Uterus (tissue), 4 donors: ENCODE measurements at places on chromosomes 6 and 20. TPM values are rescaled to one million over a fixed set of nuclear protein-coding genes. Genes with fewer than 3 reads are reported as not detected.

The SYTL3 gene
- 12.4 TPM for total RNA-seq

- no peaks in the 10 kb centered on the region for H3K36me3 ChIP-seq
These were observed 23.6 kb downstream of the FOXQ1 start for GRCh38 chr6:1335367-1336037.

GRCh38 chr20:53763707-53764414 is 170.2 kb upstream of the ZNF217 start:
- DNase-seq, result no peak
- no peaks in the 10 kb centered on the region for H3K27me3 ChIP-seq
- no peaks in the 10 kb centered on the region for H3K4me1 ChIP-seq
- no peak overlapping the region for H3K27ac ChIP-seq

The ASIP gene
- total RNA-seq, result not detected

The FIG4 gene
- total RNA-seq, result 4.1 TPM

DNA sequence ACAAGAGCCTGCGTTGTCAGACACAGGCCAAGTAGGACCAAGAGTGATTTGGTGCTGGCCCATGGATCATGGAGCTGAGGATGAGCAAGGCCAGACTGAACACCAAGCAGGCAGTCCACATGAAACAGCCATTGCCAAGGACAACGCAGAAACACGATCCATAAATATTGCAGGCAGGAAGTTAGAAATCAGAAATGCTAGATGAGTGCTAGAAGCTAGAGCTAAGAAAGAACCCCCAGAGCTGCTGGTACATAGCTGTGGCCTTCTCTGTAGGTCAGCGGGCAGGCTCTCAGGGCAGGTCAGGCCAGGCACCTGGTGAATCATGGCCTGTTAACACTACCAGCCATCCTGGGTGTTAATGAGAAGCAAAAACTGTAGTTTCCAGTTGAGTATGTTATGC is 119.7 kb downstream of the ALDH8A1 start:
- H3K36me3 ChIP-seq, result no peaks in the 10 kb centered on the region
- H3K27ac ChIP-seq, result no peak overlapping the region
- H3K27me3 ChIP-seq, result no peaks in the 10 kb centered on the region

- no peaks in the 10 kb centered on the region for H3K36me3 ChIP-seq
- H3K27ac ChIP-seq, result peak overlapping the region; percentile 93
- no peak for DNase-seq
- no peaks in the 10 kb centered on the region for H3K27me3 ChIP-seq
- H3K4me1 ChIP-seq, result no peaks in the 10 kb centered on the region
These were observed 687 bp downstream of the SLC35A1 start for GRCh38 chr6:87473419-87473903.

DNA sequence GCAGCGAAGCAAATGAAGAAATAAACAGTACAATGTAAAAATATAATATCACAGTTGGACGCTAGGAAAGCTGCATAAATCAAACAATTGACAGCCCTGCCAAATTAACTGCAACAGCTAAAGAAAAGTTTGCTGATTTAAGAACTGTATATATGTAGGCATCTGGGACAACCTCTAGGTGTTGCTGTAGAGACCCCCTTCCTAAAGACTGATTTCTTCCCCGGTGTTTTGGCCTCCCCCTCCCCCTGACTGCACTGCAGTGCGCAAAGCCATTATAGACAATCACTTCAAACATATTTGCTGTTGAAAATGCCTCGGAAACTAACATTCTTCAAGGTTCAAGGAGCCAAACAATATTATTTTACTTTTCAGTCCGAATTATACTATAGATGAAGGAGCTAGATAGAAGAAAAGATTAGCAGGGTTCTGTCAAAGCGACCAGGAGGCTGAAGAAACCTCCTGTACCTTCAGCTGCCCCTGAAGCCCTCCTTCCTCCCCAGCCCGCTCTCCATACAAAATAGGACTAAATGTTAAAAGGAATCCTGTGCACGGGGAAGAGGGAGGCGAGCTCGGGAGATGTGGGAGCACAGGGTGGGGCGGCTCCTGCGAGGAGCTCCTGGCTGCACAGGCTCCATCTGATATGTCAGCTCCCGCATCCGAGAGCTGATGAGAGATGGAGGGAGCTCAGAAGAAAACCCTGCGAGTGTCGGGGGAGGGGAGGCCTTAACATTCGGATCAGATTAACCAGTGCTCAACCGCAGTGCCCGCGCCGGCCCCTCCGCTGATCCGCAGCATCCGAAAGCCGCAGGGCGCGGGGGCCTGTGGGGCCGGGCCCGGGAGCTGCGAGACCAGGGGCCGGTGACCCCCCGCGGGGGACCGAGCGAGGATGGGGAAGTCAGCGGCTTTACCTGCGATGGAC is 822 bp downstream of the ELOVL4 start:
- DNase-seq, result peak; percentile 17
- peak overlapping the region; percentile 45 for H3K4me3 ChIP-seq
- H3K27me3 ChIP-seq, result no peaks in the 10 kb centered on the region
- H3K4me1 ChIP-seq, result no peaks in the 10 kb centered on the region

DNA sequence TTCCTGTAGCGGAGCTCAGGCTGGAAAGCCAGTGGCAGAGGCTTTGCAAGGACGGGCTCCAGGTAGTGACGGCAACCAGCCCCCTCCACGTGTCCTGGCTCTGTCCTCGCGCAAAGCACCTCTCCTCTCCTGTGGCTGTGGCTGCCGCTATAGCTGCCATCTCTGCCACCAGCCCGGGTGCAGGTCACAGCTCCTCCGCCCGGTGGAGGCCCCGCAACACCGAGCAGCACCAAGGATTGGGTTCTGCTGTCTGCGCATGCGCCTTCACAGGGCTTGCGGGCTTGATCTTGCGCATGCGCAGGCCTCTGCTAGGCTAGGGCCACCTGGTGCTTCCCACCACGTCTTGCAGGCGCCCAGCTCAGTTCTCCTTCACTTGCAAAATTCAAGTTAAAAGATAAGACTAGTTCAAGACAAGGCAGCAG is 625.4 kb downstream of the QKI start:
- H3K4me3 ChIP-seq, result no peak overlapping the region
- H3K27me3 ChIP-seq, result no peaks in the 10 kb centered on the region
- no peaks in the 10 kb centered on the region for H3K4me1 ChIP-seq

DNA sequence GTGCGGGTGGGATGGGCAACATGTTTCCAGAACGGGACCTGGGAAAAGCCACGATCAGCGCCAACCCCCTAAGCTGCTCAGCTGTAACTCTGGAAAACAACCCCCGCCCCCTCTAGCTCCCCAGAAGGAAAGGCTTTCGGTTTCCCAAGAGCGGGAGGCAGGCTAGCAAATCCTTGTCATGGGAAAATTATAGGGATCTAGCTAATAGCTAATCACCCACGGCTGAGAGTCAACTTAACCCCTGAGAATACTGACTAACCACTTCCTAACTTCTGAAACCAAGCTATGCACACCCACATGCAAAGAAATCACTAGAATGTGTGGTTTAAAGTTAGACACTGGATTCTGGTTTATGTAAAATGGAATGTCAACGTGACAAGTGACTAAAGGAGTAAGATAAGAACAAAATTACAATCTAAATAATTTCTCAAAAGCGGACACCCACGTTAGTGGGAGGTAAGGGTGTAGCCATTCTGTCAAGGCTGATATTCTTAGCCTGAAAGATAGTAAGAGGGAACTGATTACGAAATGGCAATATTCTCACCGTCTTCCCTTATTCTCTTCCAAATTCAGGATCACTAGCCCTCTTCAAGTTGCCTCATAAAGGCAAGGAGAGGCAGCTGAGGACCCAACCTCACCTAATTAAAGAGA is 20.1 kb downstream of the JAG1 start:
- no peaks in the 10 kb centered on the region for H3K36me3 ChIP-seq
- H3K4me3 ChIP-seq, result peak overlapping the region; percentile 4
- H3K4me1 ChIP-seq, result peaks cover 5% of the 10 kb centered on the region
- peak overlapping the region; percentile 81 for H3K27ac ChIP-seq
- DNase-seq, result peak; percentile 71
- no peaks in the 10 kb centered on the region for H3K27me3 ChIP-seq

The EYS gene
- 1.3 TPM for total RNA-seq

The SRMS gene
- not detected for total RNA-seq

The MICB gene
- total RNA-seq, result 3.5 TPM

The PDSS2 gene
- total RNA-seq, result 12.6 TPM

The GRM1 gene
- total RNA-seq, result 0.07 TPM

DNA sequence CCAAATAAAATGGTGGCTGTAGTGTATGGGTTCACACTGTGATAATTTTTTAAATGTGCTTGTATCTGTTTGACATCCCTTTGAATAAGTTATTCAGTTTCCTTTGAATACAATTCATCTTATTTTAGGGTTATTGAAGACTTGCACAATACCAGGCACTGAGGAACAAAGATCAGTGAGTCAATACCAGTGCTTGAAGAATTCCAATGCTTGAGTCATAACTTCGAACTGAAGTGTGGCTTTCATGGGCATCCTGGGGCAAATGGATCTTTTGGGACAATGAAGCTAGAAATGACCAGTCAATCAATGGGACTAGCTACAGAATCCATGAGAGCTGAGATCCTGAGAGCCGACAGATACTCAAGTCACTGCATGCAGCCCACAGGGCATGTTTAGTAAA is 349.9 kb upstream of the FLRT3 start:
- no peaks in the 10 kb centered on the region for H3K36me3 ChIP-seq
- H3K27ac ChIP-seq, result no peak overlapping the region
- H3K4me3 ChIP-seq, result no peak overlapping the region
- no peak for DNase-seq
- no peaks in the 10 kb centered on the region for H3K27me3 ChIP-seq

DNA sequence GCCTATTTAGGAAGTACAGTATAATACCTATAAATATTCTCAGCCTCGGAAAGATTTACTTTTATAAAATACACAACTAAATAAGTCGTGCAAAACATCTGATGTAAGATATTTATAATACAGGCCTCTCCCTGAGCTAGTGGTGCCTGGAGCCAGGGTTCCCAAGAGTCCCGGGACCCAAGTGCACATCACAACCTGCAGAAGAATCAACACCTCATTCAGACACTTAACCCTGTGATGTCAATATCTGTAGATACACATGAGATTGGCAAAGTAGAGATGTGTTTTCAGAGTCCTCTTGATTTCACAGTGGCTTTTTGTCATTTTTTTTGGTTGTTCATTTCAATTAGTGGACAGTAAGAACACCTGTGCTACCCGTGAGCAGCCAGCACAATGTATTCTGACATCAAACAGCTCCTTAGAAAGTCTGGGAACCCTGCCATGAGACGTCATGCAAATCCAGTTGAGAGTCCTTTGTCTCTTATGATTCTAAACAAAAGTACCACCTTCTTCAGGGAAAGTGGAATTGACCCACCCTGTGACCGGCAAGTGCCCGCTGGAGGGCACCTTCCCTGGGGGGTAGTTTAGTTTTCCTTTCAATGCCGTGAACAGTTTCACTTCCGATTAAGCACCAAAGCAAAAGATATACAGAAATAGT is 101.6 kb downstream of the DACT2 start:
- H3K4me1 ChIP-seq, result no peaks in the 10 kb centered on the region
- DNase-seq, result no peak

- DNase-seq, result no peak
- H3K36me3 ChIP-seq, result no peaks in the 10 kb centered on the region
- H3K4me1 ChIP-seq, result peaks cover 7% of the 10 kb centered on the region
These were observed 27.4 kb upstream of the PTGIS start for GRCh38 chr20:49595346-49595745.

GRCh38 chr6:75333676-75334200 is 49.1 kb upstream of the TMEM30A start:
- H3K4me1 ChIP-seq, result no peaks in the 10 kb centered on the region
- H3K27ac ChIP-seq, result peak overlapping the region; percentile 66
- no peak for DNase-seq
- no peaks in the 10 kb centered on the region for H3K27me3 ChIP-seq

The C6orf141 gene
- total RNA-seq, result 4.2 TPM

GRCh38 chr6:105966481-105966880 is 119.7 kb upstream of the PRDM1 start:
- H3K27me3 ChIP-seq, result no peaks in the 10 kb centered on the region
- no peak overlapping the region for H3K27ac ChIP-seq
- no peak overlapping the region for H3K4me3 ChIP-seq
- no peaks in the 10 kb centered on the region for H3K36me3 ChIP-seq

The SLC4A11 gene
- not detected for total RNA-seq

The CRISP2 gene
- not detected for total RNA-seq

The SRSF12 gene
- total RNA-seq, result not detected

- H3K36me3 ChIP-seq, result no peaks in the 10 kb centered on the region
- no peaks in the 10 kb centered on the region for H3K27me3 ChIP-seq
- no peaks in the 10 kb centered on the region for H3K4me1 ChIP-seq
- DNase-seq, result no peak
- H3K27ac ChIP-seq, result no peak overlapping the region
These were observed 21.1 kb downstream of the FAM110A start for GRCh38 chr20:854601-855000.

The CTAGE9 gene
- not detected for total RNA-seq

The C6orf58 gene
- total RNA-seq, result not detected

- no peaks in the 10 kb centered on the region for H3K27me3 ChIP-seq
- DNase-seq, result no peak
- H3K4me1 ChIP-seq, result no peaks in the 10 kb centered on the region
These were observed 30.3 kb upstream of the TNFAIP3 start for GRCh38 chr6:137836788-137837187.

- H3K4me3 ChIP-seq, result no peak overlapping the region
- no peak overlapping the region for H3K27ac ChIP-seq
- no peaks in the 10 kb centered on the region for H3K4me1 ChIP-seq
- H3K36me3 ChIP-seq, result no peaks in the 10 kb centered on the region
These were observed 698.2 kb downstream of the DOK5 start for GRCh38 chr20:55173601-55174000.

The MRPS18B gene
- total RNA-seq, result 37.1 TPM

The SIRPA gene
- 28.5 TPM for total RNA-seq

The C4B gene
- total RNA-seq, result 12.4 TPM

- no peaks in the 10 kb centered on the region for H3K36me3 ChIP-seq
- H3K27me3 ChIP-seq, result no peaks in the 10 kb centered on the region
- H3K4me1 ChIP-seq, result no peaks in the 10 kb centered on the region
- DNase-seq, result no peak
- H3K4me3 ChIP-seq, result no peak overlapping the region
These were observed 17.8 kb downstream of the LRFN2 start for GRCh38 chr6:40569162-40569910.

- no peak for DNase-seq
- H3K27me3 ChIP-seq, result no peaks in the 10 kb centered on the region
- H3K4me3 ChIP-seq, result no peak overlapping the region
These were observed 228.0 kb upstream of the TAB2 start for GRCh38 chr6:149089510-149089909.
